Myometrial cell (primary cell): ENCODE measurements at places on chromosomes 11 and 22. TPM values are rescaled to one million over a fixed set of nuclear protein-coding genes. Genes with fewer than 3 reads are reported as not detected.

The SCGB1C1 gene
- not detected in 2 replicates for total RNA-seq

The MMP1 gene
- total RNA-seq: 0.18 TPM in 1 of 2 replicates, not detected in the other

The OR2D2 gene
- not detected in 2 replicates for total RNA-seq

The ISX gene
- not detected in 2 replicates for total RNA-seq

The PTGDR2 gene
- total RNA-seq: not detected in 2 replicates
